Activated T-cell treated with anti-CD3 and anti-CD28 coated beads for 24 hours (primary cell): ENCODE measurements at places on chromosomes 11 and 22.

- DNase-seq: peak; percentile 19
Observed at GRCh38 chr11:34356913-34357700, 703 bp downstream of the ABTB2 start.

DNA sequence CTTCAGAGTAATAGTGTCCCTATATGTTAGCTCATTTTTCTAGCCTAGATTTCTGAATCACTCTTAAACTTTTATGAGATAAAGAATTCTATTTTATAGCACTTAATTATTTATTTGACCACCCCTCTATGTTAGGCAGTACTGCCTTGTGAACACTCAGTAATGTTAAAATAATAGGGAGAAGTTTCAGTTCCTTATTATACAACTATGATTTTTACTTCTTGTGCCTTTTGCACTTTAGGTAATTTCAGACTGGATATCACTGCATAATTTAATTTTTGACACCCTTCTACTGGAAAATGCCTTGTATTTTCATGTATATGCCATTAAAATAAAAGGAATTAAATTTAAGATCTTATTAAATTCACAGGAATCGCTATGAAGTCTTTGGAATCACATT is 3.1 kb downstream of the BCO2 start:
- no peak for DNase-seq

DNA sequence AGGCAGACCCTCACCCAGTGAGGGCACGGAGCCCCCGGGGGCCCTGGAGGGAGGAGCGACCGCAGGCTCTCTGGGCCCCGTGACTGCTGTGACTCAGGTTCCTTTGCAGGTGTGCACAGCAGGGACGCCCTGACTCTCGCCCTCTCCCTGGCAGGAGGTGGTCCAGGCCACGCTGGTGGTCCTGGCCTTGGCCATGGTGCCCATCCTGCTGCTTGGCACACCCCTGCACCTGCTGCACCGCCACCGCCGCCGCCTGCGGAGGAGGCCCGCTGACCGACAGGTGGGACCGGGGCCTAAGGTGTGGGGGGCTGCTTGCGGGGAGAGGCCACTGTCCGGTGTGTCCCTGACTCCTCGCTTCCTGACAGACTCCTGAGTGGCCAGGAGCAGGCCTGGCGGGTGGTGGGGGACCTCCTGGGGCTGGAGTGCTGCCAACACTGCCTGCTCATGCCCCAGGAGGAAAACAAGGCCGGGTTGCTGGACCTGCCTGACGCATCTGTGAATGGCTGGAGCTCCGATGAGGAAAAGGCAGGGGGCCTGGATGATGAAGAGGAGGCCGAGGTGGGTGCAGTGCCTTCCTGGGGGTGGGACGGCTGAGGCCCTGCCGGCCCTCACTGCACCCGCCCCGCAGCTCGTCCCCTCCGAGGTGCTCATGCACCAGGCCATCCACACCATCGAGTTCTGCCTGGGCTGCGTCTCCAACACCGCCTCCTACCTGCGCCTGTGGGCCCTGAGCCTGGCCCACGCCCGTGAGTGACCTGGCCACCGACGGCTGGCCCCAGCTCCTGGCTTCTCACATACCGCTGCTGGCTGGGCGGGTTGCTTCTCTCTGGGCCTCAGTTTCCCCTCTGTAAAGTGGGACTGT is 10.9 kb downstream of the TCIRG1 start:
- no peak for DNase-seq

GRCh38 chr22:29705651-29706050 is 14.2 kb upstream of the CABP7 start:
- DNase-seq: no peak

DNA sequence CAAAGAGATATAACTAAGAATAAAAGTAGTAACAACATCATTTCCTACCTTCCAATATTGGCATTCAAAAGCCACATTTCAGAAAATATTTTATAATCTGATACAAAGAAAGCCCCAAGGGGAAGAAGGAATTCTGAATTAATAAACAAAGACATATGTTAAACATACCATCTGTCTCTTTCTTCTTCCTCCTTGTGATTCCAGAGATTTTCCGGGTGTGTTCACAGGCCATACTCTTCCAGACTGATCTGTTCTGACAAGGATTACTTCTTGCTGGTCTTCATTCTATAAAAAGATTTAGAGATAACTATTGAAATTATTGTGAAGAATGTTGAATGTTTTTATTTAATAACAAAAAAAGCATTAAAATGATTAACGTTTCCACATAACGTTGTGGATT is 65.0 kb downstream of the CWF19L2 start:
- no peak for DNase-seq

DNA sequence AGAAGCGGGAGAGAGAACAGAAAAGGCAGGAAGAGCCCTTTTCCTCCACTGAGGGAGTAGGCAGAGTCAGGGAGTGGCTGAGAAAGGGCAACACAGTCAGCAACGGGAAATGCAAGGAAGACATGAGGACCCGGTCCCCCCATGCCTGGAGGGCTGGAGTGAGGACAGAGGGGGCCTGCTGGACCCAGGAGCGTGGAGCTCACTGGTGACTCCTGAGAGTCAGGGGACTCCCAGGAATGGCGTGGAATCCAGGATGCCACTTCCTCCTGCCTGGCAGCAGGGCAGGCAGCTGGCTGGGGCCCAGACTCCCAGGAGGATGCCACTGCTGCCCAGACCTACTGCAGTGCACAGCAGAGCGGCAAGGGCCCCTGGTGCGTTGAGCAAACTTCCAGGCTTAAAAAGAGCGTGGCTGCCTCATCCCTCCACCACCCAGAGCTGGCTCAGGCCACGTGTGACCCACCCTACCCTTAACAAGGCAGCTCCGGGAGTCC is 11.3 kb downstream of the C11orf21 start:
- DNase-seq: no peak

DNA sequence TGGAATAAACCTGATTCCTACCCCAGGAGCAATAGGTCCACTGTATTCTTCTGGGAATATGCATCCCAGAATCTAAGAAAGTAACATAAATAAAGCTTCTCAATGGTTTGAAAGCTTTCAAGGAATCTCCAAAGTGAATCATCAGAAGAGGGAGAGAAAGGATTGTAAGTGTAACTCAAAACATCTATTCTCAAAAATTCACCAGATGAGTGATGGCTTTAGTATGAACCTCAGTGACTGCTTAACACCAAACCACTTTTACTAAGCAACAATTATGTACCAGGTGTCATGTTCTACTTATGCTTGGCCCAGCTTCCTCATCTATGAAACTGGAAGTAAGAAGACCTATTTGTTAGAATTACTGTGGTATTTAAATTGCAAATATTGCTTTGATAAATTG is 7.4 kb downstream of the RAB38 start:
- no peak for DNase-seq

- no peak for DNase-seq
Observed at GRCh38 chr22:38417252-38418060, 37.5 kb downstream of the KCNJ4 start.

DNA sequence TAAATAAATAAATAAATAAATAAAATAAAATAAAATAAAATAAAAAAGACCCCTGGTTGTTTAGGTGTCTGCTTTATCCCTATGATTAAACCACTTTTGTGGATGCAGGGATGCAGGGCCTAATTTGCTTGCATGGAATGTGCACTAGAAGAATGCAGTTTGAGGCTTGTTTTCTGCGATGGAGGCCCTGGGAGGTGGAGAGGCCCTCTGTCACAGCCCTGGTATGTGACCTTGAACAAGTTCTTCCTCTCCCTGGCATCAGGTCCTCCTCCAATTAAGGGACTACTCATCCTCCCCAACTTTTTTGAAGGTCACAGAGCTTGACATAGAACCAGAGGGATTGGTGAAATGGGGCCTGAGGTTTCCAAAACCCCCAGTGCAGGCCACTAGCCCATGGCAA is 22.7 kb downstream of the KCNJ4 start:
- no peak for DNase-seq
